ENCODE measurements at places on chromosomes 13 and 19. TPM values are rescaled to one million over a fixed set of nuclear protein-coding genes. Genes with fewer than 3 reads are reported as not detected.
A peak's percentile ranks its signal among the peaks of the same experiment; 100 is the strongest.

DNA sequence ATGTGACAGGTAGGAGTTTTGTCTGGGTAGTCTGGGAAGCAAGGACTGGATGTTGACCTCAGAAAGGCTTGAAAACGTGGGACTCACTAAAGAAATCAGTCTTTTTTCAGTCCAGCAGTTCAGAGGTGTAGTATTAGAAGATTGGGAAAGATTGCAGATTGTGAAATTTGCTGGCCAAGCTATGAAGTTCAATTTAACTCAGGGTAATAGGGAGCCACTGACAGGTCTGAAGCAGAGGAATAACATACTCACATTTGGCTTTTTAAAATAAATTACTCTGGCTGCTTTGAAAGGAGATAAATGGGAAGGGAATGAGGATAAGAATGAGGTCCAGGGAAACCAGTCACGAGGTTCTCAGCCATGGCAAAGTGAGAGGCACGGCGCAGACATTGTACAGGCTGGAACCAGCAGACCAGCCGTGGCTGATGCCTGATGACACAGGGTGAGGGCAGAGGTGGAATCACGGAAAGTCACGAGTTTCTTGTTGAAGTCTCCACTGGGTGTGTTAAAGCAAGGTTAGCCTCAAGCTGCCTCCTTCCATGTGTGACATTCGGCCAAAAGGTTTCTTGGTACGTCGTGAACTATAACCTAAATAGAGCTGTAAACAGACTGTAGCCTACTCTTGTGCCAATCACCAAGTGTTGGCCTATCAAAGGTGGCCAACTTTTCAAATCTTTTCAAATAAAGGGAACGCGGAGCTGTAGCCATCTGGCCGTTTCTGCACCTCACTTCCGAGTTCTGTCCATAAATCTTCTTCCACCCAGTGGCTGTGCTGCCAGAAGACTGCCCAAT is 377.6 kb downstream of the IRS2 start:
- H3K27ac ChIP-seq, result no peak overlapping the region
- peak; percentile 10 for DNase-seq
- no peaks in the 10 kb centered on the region for H3K27me3 ChIP-seq
- H3K36me3 ChIP-seq, result no peaks in the 10 kb centered on the region
- H3K4me3 ChIP-seq, result no peak overlapping the region

- no peak for DNase-seq
- H3K27ac ChIP-seq, result no peak overlapping the region
- H3K27me3 ChIP-seq, result no peaks in the 10 kb centered on the region
- no peaks in the 10 kb centered on the region for H3K4me1 ChIP-seq
- H3K36me3 ChIP-seq, result no peaks in the 10 kb centered on the region
Measured at GRCh38 chr19:14160017-14160703, 23.8 kb upstream of the ASF1B start.

DNA sequence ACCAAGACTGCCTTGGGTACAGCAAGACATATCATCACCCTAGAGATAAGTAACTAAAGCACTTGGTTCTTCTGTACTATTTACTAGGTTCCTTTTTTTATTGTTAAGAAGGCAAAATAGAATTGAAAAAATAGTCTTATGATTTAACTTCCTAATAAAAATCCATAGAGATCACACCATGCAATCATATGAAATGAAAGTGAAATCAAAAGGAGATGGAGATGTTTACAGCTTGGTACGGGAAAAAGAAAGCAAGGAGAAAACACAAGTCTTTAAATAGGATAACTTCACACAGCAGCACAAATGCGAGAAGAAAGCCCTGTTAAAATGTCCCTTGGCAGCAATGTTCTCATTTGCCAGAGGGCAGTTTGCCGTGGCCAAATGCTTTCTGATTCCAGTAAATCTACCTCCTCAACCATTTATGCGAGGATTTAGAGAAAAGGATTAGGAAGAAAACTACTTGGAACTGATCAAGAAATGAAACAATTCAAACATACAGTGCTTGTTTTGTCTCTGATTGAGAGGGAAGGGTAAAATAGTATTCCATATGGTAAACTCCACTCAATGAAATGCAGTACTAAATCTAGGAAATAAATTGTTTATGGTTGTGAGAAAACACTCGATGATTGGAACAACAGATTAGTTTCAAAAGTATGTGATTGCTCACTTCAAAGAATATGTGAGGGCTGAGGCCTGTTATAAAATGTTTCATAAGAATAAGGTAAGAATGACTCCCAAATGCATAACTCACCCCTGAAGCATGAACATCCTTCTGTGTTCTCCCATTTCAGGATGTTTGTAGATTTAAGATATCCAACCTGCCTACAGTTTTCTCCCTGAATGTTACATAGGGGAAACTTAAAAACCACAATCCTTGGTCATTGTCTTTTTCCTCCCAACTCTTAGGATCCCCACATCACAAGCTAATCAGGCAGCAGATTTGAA is 487.8 kb downstream of the DACH1 start:
- no peaks in the 10 kb centered on the region for H3K27me3 ChIP-seq
- peak; percentile 11 for DNase-seq
- H3K27ac ChIP-seq, result peak overlapping the region; percentile 67

DNA sequence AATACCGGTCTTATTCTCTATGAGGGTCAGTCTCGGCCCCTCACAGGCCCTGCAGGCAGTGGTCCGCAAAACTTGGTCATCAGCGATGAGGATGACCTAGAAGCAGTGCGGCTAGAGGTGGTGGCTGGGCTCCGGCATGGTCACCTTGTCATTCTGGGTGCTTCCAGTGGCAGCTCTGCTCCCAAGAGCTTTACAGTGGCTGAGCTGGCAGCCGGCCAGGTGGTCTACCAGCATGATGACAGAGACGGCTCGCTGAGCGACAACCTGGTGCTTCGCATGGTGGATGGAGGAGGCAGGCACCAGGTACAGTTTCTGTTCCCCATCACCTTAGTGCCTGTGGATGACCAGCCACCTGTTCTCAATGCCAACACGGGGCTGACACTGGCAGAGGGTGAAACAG is 1.8 kb downstream of the FREM2 start:
- H3K27me3 ChIP-seq, result peaks cover 32% of the 10 kb centered on the region
- no peak overlapping the region for H3K4me3 ChIP-seq
- H3K27ac ChIP-seq, result no peak overlapping the region
- H3K4me1 ChIP-seq, result no peaks in the 10 kb centered on the region

Gene ZNF256
- 4.2 TPM for total RNA-seq

Gene DBP
- total RNA-seq, result 8.9 TPM
